ENCODE measurements at places on chromosomes 11 and 22.
A peak's percentile ranks its signal among the peaks of the same experiment; 100 is the strongest.

GRCh38 chr11:46898396-46899095 is 19.8 kb downstream of the LRP4 start:
- peak; percentile 20 for DNase-seq

- no peak for DNase-seq
Observed at GRCh38 chr22:24265734-24266133, 4.9 kb upstream of the SPECC1L start.

GRCh38 chr11:73152861-73153483 is 10.9 kb upstream of the FCHSD2 start:
- DNase-seq, result no peak

DNA sequence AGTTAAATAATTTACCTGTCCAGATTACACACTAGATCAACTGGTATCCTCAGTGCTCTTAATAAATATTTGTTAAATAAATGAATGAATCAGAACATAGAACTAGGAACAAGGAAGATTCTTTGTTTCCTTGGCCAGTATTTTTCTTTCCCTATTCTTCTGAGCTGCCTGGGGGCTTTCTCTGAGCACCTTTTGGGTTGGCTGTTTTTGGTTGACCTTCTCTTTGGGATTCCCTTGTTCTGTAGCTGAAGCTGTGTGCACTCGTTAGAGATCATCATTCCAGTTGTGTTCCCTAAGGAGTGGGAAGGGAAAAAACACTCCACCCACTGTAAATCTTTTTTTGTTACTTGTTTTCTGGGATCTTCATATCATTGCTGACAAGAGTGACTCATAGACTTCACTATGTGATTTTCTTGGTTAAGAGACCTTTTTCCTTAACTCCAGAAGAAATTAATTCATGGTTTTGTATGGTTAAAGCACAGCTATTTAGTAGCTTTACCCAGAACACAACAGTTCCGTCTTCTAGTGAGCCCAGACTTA is 84.3 kb downstream of the STIM1 start:
- no peak for DNase-seq

GRCh38 chr11:96084610-96085318 is 160.9 kb upstream of the MTMR2 start:
- no peak for DNase-seq

DNA sequence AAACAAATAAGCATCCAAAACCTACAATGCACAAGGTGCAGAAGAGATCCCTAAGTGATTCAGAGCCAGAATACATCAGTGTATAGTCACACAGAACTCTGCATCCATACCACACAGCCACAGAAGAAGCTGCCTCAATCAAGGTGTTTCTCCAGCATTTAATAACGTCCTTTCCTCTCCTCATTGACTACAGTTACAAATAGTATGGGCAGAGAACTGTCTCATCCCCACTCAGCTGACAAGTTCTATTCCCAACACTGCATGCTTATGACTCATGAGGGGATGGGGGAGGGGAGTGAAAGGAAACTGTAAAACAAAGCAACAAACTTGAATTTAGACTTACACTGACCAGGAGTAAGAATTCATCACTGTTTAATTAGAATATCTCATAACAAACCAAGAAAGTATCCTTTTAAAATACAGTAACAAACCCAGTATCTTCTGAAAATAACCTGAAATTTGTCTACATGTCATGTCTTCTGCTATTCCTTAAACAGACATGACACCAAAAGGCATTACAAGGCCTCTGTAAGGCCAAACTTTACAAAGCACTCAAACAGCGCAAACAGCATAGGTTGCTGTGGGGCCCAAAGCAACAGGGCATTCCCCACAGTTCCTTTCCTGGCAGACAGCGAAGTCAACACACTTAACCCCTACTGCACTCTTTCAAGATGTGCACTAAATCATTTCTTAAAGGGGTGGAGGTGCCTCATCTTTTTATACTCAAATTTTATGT is 29.3 kb downstream of the CELF1 start:
- no peak for DNase-seq

GRCh38 chr22:25996669-25997068 is 172.6 kb upstream of the SEZ6L start:
- no peak for DNase-seq

DNA sequence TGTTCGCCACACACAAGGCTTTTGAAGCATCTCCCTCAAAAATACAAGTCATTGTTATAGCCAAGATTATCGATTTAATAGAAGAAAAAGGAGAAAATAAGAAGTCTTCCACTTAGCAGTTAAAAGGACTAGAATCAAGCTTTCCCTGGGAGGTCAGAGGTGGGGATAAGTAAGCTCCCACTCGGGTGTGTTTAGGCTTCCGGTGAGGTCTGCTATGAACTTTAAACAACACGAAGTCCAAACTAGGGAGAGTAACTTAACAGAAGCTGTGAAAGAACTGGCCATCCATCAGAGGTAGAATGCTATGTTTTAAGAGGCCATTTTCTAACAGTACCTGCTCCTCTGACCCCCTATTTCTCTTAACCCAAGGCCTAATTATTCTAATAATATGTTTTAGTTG is 91.4 kb upstream of the APOA1 start:
- DNase-seq, result no peak

DNA sequence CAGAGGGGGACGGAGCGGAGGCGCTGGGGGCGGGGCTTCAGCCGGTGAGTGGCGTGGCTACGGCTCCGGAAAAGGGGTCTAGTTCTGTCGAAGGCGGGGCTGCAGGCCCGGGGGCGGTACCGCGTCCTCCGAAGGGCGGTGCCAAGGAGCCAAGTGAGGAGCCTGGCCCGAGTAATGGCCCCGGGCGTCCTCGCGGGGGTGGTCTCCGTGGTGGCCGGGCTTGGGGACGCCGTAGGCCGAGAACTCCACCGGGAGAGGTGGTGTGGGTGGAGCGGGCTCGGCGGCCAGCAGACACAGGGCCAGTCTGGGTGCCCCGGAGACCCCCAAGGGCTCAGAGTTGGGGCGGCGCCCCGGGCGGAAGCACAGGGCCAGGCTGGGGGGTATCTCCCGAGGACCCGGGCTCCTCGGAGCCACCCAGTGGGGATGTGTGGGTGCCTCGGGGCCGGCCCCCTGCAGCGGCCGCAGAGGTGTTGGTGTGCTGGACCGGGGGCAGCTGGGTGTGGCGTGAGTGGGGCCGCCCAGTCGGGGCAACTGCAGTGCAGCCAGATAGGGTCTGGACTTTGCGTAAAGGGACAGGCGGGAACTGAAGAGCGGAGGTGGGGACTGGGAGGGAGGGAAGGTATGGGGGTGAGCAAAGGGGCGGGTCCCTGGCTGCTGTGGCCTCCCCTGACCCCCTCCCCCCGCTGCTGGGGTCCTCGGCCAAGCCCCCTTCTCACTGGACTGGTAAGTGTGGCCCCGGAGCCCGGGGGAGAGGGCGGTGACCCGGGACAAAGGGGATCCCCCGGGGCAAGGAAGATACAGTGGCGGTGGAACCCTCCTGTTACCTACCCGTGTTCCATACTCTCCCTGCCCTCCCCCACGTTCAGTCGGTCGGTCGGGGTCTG is 838 bp downstream of the FKBP2 start:
- DNase-seq, result no peak

DNA sequence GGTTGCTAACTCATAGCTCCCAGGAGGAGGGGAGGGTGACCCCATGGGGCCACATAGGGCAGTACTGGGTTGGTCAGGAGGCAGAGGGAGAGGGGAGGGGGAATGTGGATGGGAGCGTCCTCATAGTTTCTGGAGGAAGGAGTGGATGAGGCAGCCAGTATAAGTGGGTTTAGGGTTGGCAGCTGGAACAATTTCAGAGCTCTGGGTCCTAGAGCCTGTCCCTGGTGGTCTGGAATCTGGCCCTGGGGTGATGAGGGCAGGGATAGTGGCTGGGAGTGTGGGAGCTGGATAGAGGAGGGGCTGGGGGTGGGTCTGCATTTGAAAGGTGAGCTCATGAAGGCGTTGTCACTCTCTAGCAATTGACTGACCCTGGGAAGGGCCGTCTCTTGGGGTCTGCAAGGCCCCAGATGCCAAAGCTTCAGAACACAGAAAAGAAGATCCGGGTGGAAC is 5.3 kb upstream of the MRGPRG start:
- DNase-seq, result no peak

DNA sequence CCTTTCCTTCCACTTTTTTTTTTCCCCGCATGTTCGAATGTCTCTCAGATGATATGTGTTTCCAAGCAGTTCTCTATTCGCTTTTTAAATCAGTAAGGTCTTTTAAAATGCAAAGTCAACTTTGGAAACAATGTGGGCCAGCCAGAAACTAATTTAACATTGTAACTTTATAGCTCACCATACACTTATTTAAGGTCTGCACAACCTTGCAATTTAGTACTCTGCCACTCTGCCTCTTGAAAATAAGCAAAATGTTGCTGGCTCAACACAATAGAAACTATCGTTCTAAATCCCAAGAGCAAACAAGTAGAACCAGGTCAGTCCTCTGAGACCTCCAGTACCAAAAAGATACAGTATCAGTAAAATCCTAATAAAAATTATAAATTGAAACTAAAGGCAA is 109.0 kb downstream of the SIK3 start:
- DNase-seq, result no peak

GRCh38 chr11:69157822-69158231 is 2.1 kb downstream of the SMIM38 start:
- DNase-seq, result no peak

- no peak for DNase-seq
Observed at GRCh38 chr11:94734563-94735275, 33.4 kb upstream of the AMOTL1 start.

- DNase-seq, result no peak
Observed at GRCh38 chr11:76567261-76567660, 103.3 kb downstream of the LRRC32 start.

GRCh38 chr22:19916006-19916405 is 25.6 kb upstream of the COMT start:
- no peak for DNase-seq
